ENCODE measurements at places on chromosomes 16 and 17. TPM values are rescaled to one million over a fixed set of nuclear protein-coding genes. Genes with fewer than 3 reads are reported as not detected.

- H3K4me3 ChIP-seq = no peak overlapping the region
- no peak overlapping the region for H3K27ac ChIP-seq
- no peaks in the 10 kb centered on the region for H3K27me3 ChIP-seq
- no peaks in the 10 kb centered on the region for H3K36me3 ChIP-seq
- H3K4me1 ChIP-seq = peaks cover 10% of the 10 kb centered on the region
- peak; percentile 97 for DNase-seq
These were observed 2.0 kb downstream of the ZNF771 start for GRCh38 chr16:30409125-30410060.

- no peak for DNase-seq
- no peak overlapping the region for H3K27ac ChIP-seq
- no peak overlapping the region for H3K4me3 ChIP-seq
- H3K27me3 ChIP-seq = no peaks in the 10 kb centered on the region
These were observed 4.8 kb upstream of the RAB37 start for GRCh38 chr17:74732042-74732867.

- DNase-seq = no peak
- peaks cover 33% of the 10 kb centered on the region for H3K4me1 ChIP-seq
- peak overlapping the region; percentile 75 for H3K27ac ChIP-seq
- no peaks in the 10 kb centered on the region for H3K36me3 ChIP-seq
These were observed 2.4 kb downstream of the CRAMP1 start for GRCh38 chr16:1614456-1615102.

- no peak overlapping the region for H3K27ac ChIP-seq
- H3K4me3 ChIP-seq = no peak overlapping the region
- no peaks in the 10 kb centered on the region for H3K27me3 ChIP-seq
- DNase-seq = no peak
- no peaks in the 10 kb centered on the region for H3K4me1 ChIP-seq
These were observed 424.1 kb downstream of the CA10 start for GRCh38 chr17:51734462-51734861.

DNA sequence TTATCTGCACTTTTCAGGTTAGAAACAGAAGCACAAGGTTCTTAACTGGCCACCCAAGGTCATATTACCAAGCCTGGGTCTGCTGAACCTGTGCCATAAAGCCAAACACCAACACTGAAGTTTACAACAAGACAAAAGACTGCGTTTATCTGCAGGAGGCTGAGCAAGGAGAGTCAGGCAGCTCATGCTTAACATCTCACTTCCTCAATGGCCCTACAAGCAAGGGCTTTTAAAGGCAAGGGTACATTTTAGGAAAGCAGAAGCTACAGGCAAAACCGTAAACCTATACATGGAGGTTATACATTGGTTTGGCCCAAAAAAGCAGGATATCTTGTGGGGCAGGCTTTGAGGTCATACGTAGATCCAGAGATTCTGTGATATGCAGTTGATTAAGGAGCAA, 91.2 kb downstream of the GNAO1 start:
- H3K27me3 ChIP-seq = no peaks in the 10 kb centered on the region
- DNase-seq = no peak
- H3K27ac ChIP-seq = no peak overlapping the region

DNA sequence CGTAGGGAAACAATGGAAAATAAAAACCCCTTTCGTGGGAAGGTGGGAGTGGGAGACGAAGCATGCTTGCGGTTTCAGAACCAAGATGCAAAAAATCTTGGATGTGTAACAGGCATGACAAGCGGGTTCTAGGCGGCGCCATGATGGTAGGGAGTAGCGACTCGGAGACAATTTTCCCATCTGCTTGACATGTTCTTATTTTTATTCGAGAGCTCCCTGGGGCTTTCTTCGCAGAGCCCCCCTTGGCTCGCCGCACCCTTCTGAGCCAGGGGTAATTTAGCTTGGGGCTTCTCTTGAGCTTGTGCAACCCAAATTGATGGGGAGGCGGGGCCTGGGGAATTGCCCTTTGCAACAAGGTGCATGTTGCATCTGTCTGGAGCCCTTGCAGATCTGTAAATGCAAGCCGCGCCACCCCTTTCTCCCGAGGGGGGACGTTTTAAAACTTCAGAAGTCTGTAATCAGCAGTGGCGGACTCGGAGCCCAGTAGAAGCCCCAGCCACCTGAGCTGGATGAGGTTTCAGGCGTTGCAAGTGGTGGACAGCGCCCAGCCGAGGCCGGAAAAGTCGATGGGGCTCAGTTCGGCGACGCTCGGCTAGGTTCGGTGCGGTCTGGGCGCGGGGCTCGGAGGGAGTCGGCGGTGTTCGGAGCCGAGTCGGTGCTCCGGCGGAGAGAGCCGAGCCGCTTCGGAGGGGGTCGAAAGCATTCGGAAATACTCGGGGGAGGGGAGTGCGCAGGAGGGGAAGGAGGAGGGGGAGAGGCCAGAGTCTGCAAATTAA, 2.9 kb downstream of the GNAO1 start:
- H3K4me1 ChIP-seq = peaks cover 24% of the 10 kb centered on the region
- peak overlapping the region; percentile 14 for H3K4me3 ChIP-seq
- DNase-seq = peak; percentile 54

DNA sequence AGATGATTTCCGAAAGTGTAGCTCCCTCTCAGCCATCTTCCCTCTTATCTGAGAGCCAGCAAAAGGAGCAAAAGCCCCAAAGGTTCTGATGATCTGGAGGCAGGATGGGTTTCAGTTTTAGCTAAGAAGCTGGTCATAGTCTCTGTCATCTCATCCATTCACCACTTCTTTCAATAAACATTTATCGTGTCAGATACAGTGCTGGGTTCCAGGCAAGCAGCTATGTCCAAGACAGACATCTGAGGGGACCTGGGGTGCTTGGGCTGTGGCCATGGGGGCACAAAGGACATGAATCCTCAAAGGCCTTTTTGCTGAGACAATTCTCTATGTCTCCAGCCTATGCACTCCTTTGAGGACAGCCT, 1.0 kb upstream of the ETV4 start:
- no peak for DNase-seq
- H3K4me1 ChIP-seq = peaks cover 26% of the 10 kb centered on the region
- H3K36me3 ChIP-seq = no peaks in the 10 kb centered on the region
- H3K27me3 ChIP-seq = no peaks in the 10 kb centered on the region
- no peak overlapping the region for H3K27ac ChIP-seq

DNA sequence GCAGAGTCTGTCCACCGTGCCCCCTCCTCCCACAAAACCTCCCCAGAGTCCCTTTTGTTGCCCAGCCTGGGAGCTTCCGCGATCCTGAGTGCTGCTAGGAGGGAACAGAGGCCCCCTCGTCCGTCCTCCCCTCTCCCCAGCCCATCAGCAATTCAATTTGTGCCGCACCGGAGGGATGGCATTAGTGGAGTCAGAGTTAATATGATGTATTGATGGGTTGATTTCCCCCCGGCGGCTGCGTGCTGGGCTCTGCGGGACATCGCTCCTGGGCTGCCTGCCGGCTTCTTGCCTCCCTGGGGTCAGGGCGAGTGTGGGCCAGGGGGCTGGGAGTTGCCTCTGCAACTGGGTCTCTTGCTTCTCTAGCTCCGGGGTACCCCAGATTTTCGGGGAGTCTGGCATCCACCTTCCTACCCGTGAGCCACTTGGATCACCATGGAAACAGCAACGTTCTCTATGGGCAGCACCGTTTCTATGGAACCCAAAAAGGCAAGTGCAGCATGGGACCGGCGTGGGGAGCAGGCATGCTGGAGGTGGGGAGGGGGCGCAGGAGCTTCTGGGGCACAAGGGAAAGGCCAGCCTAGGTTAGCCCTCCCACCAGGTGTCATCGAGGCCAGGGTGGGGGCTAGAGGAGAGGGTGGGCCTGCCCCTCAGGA, 42.9 kb downstream of the BAHCC1 start:
- H3K4me3 ChIP-seq = no peak overlapping the region
- no peak overlapping the region for H3K27ac ChIP-seq
- H3K27me3 ChIP-seq = no peaks in the 10 kb centered on the region
- DNase-seq = no peak

- H3K4me1 ChIP-seq = no peaks in the 10 kb centered on the region
- H3K27me3 ChIP-seq = no peaks in the 10 kb centered on the region
- no peaks in the 10 kb centered on the region for H3K36me3 ChIP-seq
- H3K27ac ChIP-seq = no peak overlapping the region
These were observed 46.7 kb upstream of the ZC3H18 start for GRCh38 chr16:88523309-88524161.

DNA sequence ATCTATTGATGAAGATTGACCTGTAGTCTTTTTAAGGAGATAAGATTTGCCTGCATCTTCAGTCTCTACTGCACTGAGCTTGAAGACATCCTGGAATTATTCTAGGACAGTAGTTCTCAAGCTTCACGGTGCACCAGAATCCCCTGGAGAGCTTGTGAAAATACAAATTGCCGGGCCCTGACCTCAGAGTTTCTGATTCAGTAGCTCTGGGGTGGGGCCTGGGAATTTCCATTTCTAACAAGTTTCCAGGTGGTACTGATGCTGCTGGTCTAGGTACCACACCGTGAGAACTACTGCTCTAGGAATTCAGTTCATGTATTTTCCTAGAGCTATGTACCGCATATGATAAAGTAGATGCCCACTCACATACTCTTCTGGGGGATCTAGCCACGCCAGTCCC, 246.1 kb downstream of the HS3ST3B1 start:
- no peak overlapping the region for H3K27ac ChIP-seq
- no peaks in the 10 kb centered on the region for H3K27me3 ChIP-seq
- no peak overlapping the region for H3K4me3 ChIP-seq
- DNase-seq = no peak

MYH13 gene
- total RNA-seq = 11.6 TPM

KIF22 gene
- 44.1 TPM for total RNA-seq

C17orf50 gene
- not detected for total RNA-seq

Data from Peyer's patch (tissue), 4 donors.